ENCODE measurements at places on chromosomes 12 and 14.

DNA sequence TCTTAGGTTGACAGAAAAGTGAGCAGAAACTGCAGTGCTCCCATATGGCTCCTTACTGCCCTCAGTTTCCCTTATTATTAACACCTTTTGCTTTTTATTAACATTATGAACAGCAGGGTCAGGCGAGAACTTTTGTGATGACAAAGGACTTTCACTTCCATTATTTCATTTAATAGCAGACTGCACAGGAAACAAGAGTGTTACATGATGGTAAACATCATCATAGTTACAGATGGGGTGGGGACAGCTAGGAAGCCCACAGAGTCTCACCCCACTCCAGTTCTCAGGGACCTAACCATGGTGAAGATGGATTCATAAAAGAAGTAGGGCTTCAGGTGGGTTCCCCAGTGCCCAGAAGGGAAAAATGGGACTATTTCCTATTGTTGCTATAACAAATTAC, 110.1 kb upstream of the PELI2 start:
- no peak for DNase-seq

DNA sequence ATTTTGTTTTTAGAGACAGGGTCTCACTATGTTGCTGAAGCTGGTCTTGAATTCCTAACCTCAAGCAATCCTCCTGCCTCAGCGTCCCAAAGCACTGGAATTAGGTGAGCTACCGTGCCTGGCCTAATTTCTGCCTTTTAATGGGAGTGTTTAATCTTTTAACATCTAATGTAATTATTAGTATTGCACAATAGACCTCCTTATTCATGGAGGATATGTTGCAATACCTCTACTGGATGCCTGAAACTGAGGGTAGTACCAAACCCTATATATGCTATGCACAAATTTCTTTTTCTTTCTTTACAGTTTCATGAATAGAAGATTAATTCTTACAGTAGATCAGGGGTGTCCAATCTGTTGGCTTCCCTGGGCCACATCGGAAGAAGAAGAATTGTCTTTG, 47.8 kb downstream of the MYRFL start:
- no peak for DNase-seq

DNA sequence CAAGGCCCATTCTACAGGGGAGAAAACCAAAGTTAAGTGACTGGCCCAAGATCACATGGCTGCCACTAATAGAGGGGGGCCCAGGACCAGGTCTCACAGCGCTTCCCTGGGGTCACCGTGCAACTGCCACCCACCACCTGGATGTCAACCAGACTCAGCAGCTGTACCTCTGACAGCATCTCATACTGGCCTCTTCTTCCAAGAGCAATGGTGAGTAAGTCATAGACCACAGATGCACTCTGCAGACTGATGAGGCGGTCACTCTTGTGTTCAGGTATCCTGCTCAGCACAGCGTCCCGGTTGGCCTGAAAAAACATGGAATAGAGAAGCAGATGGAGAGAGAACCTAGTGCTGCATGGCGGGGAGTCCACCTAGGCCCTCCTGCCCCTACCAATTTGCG, 139.9 kb downstream of the TTC7B start:
- no peak for DNase-seq

- no peak for DNase-seq
These were observed 37.4 kb upstream of the PSMA6 start for GRCh38 chr14:35254736-35255135.

DNA sequence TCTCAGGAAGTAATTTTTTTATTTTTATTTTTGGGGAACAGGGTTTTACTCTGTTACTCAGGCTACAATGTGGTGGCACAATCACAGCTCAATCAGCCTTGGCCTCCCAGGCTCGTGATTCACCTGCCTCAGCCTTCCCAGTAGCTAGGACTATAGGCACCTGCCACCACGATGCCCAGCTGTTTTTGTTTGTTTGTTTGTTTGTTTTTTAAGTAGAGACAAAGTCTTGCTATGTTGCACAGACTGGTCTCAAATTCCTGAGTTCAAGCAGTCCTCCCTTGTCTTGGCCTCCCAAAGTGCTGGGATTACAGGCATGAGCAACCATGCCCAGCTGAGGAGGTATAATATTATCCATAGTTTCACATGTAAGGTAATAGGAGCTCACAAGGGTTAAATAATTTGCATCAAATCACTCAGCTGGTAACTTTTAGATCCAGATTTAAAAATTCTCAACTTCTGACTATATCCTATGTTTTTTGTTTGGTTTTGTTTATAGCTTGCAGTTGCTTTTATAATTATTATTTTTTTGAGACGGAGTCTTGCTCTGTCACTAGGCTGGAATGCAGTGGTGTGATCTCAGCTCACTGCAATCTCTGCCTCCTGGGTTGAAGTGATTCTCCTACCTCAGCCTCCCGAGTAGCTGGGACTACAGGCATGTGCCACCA, 629.3 kb downstream of the DIO2 start:
- no peak for DNase-seq

GRCh38 chr14:60266021-60266937, 17.3 kb downstream of the PPM1A start:
- no peak for DNase-seq

DNA sequence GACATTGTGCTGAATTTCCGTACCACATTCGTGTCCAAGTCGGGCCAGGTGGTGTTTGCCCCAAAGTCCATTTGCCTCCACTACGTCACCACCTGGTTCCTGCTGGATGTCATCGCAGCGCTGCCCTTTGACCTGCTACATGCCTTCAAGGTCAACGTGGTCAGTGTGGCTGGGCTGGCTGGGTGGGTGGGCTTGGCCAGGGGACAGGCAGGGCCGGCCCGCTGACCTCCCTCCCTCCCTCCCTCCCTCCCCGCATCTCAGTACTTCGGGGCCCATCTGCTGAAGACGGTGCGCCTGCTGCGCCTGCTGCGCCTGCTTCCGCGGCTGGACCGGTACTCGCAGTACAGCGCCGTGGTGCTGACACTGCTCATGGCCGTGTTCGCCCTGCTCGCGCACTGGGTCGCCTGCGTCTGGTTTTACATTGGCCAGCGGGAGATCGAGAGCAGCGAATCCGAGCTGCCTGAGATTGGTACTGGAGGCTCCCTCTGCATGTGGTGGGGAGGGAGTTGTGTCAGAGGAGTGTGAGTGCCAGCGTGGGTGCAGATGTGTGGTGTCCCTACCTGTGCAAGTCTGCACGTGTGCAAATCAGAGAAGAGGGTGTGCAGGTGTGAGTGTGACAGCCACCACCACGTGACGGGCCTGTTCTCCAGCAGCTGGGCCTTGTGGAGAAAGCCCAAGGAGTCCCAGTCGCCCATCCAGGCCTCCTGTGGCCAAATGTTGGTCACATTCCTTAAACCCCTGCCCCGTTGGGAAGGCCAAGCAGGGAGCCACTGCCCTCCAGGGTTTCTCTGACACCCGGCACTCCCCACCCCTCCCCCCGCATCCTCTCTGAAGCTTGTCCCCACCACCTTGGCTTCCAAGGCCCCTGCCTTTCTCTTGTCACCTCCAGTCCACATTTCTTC, 5.3 kb downstream of the KCNH3 start:
- DNase-seq: no peak

DNA sequence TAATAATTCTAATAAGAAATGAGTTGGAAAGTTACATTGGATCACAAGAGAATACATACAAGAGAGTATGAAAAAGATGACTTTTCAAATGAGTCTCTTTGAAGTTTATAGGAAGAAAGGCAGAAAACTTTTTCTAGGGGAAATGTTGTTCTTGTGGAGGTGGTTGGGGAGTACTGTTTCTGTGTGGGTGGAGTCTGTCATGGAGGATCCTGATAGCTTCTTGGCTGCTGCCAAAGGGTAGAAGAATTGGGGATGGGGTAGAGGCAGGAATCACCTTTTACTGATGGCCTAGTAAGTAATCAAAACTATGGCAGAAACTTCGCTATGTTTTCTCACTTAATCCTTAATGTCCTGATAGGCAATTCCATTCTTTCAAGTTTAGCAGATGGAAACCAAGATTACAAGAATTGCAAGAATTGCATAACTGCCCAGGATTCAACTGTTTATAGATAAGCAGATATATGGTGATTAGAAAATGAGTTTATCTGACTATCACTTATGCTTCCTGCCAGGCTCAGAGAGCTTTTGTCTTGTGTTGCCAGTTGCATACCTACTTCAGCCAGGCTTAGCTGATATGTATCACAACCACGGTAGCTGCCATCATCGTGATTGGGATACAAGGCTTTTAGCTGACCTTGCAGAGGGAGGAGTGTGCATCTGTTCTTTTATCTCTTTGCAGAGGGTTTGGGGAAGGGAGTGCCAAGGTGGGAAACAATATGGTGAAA, 463.9 kb downstream of the TMTC2 start:
- no peak for DNase-seq

DNA sequence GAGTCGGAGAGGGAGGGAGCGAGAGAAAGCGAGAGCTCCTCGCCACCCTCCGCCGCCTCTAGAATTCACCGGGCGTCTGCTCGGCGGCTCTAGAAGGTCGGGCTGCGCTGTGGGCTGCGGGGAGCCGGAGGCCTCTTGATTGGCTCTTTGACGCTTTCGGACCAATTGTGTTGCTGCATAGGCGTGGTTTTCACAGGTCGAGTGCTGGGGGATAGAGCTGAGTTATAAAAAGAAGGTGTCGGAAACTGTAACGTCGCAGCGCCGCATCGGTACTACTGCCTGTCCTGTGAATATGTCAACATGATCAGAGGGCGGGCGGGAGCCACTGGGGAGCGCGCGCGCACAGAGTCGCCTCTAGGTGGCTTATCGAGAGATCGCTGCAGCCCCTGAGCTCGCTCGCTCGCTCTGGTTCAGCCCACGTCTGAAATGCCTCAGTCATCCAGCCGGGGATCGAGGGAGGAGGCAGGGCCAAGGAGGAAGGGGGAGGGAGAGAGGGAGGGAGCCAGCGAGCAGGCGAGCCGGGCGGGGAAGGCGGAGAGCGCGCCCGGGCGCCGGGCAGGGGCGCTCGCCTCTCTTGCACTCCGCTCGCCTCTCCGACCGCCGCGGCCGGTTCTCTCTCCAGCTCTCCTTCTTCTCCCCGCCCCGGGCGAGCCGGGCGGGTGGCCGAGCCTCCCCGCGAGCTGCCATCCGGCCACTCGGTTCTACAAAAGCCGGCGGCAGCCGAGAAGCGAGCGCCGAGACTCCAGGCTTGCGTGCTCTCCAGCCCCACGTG, at the start of gene TBX3:
Gene TBX3 (minus strand): TSS at position 78 of the 772 bp plus-strand sequence. CDS start 975 bp downstream, outside the sequence.
- DNase-seq: no peak

DNA sequence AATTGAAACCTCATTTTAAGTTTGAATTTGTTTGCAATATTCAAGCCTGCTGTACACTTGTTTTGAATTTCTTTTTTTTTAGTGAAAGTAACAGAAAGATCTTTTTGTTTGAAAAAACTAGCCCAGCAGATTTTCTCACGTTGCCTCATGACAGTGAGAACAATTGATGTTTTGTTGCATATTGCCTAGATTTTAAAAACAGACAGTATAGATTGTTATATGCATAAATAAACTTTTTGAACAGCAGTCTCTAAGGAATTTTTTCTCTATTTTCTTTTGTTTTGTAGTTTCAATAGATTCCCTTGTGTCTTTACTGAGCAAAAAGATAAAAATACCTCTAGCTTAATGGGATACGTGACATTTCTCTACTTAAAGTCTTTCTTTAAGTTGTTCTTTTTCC, 15.4 kb downstream of the OR6C6 start:
- no peak for DNase-seq

DNA sequence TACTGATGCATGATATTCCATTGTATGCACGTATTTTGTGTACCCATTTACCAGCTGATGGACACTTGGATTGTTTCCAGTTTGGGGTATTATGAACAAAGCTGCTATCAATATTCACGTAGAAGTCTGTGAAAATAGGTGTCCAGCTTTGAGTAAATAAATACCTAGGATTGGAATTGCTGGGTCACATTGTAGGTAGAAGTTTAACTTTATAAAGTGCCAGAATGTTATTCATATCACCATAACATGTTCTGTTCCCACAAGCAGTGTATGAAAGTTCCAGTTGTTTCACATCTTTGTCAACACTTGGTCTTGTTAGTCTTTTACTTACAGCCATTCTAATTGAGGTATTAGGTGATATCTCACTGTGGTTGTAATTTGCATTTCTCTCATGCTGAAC, 108.0 kb upstream of the METAP2 start:
- no peak for DNase-seq

DNA sequence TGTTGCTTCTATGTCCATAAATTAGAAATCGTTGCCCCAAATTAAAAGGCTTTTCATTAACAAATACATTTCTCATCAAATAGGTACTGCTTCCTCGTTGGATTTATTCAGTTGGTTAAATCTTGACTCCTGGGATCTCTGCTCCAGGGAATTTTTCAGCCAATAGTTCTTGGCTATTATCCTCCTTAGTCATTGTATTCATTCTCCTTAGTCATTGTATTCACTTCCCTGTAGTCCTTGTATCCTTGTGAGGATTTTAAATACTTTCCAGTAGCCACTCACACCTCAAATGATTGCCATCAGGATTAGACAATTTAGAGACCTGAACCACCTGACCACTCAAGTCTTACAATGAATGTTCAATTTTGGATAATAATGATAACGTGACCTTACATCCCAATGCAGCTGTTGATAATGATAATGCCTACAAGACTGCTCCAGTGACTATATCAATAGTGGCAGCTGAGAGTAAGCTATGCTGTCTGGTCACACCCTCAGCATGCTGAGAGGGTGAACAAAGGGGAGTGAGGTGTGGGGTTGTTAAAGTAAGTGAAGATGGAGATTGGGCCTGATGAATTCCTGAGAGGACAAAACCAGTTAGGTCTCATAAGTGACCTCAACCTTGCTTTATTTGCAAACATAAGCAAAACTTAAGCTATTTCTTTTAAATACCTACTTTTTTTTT, 193.7 kb upstream of the RTL1 start:
- DNase-seq: no peak

DNA sequence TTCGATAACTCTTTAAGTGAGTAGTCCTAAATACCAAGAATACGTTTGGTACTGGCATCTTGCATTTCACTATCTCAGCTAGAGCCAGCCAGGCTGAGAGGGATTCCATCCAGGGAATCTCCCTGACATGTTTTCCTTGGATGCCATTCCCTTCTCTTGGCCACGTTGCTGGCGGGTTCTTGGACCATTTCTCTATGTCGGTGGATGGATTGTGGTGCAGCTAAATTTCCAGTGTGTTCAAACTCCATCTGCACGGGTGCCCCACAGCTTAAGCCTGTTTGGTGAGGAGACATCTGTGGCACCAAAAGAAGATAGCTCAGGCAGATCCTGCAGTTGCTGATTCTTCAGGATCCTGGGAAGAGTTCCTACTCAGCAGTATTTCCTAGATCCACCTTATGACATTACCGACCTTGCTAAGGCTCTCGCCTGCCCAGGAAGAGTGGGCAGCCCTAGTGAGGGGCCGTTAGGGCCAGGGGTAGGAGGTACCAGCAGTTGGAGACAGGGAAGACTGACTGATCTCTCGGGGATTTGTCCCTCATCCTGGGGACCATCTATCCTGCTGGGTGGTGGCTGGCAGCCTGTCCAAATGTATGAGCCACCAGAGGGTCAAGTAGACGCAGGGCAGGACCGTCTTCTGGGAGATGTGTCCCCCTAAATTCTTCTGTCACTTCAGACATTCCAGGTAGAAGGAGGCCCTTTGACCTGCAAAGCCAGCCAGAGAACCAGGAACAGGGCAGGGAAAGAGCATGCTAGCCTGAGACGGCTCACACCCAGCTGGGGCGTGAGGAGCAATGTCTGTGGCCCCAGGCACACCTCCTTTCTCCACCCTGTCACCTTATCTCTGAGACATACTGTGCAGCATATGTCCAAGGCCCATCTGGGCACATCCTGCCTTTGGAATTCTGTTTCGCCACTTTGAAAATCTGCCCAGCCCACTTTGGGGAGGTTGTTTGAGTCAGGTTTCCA, 72.6 kb upstream of the CAPRIN2 start:
- DNase-seq: no peak

Measured in T-helper 22 cell (primary cell).